HuH-7 (cell line): ENCODE measurements at places on chromosomes 4 and X.
A peak's percentile ranks its signal among the peaks of the same experiment; 100 is the strongest.

DNA sequence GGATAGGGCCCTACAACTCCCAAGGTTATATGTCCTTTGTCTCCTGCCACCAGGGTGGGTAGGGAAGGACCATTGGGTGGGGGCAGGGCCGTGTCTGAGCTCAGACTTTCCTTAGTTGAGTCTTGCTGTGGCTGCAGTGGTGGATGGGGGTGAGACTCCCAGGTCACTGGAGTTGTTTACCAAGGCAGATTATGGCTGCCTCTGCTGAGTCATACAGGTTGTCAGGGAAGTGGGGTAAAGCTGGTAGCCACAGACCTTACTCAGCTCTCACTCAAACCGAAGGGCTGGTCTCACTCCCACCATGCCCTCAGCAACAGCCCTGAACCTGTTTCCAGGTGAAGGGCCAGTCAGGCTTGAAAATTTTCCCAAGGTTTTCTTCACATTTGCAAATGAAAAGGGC is 58.8 kb upstream of the FAAH2 start:
- no peak for DNase-seq

DNA sequence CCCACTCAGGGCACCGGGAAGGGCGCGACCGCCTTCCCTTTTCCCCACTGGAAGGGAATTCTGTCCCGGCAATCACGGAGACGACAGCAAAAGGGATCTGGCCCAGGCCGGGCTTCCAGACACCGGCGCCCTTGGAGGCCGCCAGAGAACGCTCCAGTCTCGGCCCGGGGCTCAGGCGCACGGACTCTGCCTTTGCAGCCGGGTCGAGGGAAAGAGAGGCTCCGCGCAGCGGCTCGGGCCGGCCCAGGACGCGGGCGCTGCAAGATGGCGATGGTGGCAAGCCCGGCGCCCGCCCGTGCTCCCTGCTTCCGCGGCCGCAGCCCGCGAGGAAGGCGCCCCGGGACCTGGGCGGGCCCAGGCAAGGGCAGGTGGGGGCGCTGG is 1.1 kb downstream of the CTBP1 start:
- no peak for DNase-seq

DNA sequence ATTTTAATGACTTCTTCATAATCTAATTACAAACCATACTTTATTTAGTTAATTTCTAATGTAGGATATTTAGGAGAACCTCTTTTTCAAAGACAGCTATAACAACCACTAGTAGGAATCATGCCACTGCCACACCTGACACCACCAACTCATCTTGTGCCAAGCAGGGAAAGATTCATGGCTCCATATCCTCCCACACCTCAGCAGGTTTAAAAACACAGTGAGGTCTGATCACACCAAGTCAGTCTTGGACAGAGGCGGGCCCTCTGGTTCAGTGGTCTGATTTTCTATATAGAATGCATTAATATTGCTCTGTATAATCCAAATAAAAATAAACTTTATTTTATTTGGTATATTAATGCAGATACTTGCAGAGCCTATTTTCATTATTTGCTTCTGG is 227.7 kb upstream of the TTC29 start:
- DNase-seq: no peak

GRCh38 chrX:1518512-1518911 is 18.5 kb downstream of the P2RY8 start:
- DNase-seq: no peak

DNA sequence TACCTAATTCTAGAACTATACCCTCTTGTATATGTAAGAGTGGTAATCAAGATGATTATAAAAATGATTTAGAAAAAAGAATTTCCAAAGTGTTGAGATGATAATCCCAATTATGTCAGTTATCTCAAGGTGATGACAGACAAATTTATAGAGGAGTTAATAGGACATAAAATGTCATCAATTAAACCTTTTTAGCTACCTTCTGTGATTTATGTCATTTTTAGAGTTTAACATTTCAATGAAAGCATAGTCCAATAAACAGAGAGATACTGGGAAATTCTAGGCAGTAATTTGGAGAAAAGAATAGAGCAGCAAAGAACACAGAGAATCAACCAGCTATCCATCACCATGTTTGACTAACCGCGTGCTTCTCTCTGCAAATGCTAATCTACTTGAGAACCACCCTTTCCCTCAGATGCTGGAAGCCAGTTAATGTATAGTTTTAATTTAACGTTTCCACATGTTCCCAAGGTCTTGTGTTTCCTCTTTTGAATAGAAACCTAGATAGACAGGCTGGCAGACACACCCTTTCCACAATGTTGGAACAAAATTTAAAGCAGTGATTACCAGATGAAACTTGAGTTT is 433.1 kb upstream of the FAM241A start:
- no peak for DNase-seq

- no peak for DNase-seq
Observed at GRCh38 chr4:183674153-183674552, 15.1 kb downstream of the TRAPPC11 start.

DNA sequence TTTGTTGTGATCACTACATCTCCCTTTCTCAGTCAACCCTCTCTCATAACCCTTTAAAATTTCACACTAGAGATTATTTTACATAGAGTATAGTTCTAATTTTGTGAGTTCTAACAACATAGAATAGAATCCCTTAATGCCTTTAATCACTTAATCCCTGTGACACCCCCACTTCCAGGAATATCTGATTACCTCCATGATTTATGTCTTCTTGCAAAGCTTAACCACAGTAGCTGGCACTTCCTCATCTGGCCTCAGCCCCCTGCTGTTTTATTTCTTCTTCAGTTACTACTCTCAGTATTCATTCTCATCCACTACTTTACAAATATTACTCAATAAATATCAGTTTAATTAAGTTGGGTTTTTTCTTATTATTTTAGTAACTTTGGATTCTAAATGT is 340.9 kb downstream of the CENPC start:
- DNase-seq: no peak

GRCh38 chrX:24777660-24778059 is 83.9 kb downstream of the POLA1 start:
- DNase-seq: no peak

DNA sequence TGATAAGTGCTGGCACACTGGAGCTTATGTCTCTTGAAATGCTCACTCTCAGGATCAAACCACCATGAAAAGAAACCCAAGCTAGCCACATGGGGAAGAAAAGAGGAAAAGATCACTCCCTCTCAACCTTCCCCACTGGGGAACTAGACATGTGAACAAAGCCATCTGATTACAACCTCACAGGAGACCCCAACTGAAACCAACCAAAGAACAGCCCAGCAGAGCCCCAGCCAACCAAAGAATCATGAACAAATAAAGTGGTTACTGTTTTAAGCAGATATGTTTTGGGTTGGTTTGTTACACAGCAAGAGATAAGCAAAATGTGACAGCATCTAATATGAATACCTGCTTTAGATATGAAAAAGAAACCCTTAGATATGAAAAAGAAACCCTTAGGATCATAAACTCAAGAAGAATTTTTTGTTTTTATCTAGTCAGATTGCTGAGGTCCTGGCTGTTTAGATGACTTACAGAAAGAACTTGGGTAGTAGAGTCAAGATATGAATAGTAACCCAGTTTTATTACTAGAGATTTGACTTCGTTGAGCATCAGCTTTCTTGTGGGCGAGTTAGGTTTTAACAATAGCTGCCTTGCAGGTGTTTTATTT is 23.7 kb upstream of the TLR7 start:
- no peak for DNase-seq

GRCh38 chr4:185532795-185533324 is 2.4 kb downstream of the PDLIM3 start:
- DNase-seq: no peak

- no peak for DNase-seq
Observed at GRCh38 chr4:181821039-181822004, 421.9 kb upstream of the TENM3 start.

DNA sequence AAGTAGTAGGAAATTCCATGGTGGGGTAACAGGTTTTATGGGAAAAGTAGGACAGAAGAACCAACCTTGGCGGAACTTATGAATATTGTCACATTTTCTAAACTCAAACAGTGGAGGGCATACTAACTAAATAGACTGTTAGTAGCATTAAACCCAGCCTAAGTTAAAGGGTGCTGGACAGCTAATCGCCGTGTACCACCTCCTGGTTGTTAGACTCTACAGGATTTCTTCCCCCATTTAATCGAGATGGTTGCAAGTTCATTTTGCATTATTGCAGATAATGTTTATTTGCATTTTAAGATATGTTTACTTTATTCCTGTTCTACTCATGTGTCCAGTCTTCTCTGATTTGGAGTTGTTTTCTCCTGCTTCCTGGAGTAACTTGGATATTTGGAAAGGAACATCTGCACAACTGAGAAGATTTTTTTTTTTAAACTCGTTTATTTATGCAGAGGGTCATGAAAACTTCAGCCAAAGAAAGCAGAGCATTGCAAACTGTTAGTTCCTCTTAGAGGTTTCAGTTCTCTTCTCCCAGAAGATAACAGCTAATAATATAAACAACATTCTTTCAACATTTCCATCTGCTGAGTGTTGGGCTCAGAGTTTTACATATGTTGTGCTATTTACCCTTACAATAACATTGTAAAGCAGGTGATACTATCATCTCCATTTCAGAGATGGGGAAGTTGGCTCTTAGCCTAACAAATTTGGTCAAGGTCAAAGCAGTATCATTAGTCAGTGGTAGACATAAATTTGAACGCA is 51.5 kb upstream of the TBC1D9 start:
- DNase-seq: no peak

- peak; percentile 23 for DNase-seq
Observed at GRCh38 chrX:73850124-73851013, 287.4 kb downstream of the CHIC1 start.

DNA sequence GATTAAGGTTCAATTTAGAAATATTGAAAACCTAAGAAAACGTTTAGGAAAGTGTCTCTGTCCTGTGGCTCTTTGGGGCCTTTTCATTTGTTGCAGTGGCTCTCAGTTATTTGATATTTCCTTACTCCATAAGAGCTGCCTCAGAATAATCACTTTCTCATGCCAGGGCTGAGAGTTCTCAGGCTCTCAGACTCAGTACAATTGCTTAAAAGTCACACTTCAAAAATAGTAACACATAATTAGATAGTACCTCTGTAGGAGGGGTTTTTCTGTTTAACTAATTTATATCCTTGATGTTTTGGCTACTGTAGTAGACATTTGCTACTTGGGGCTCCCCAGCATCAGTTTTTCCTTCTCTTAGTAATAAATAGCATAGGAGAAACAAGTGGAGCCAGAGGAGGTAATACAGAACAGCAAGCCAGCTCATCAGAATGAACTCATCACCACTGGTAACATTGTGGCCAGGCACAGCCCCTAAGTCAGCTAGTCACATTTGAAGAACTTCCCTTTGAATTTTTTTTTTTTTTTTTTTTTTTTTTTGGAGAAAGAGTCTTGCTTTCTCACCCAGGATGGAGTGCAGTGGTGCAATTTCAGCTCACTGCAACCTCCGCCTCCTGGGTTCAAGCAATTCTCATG is 8.0 kb upstream of the HNRNPD start:
- DNase-seq: no peak

- no peak for DNase-seq
Observed at GRCh38 chrX:150372280-150372679, 9.2 kb downstream of the MAMLD1 start.

DNA sequence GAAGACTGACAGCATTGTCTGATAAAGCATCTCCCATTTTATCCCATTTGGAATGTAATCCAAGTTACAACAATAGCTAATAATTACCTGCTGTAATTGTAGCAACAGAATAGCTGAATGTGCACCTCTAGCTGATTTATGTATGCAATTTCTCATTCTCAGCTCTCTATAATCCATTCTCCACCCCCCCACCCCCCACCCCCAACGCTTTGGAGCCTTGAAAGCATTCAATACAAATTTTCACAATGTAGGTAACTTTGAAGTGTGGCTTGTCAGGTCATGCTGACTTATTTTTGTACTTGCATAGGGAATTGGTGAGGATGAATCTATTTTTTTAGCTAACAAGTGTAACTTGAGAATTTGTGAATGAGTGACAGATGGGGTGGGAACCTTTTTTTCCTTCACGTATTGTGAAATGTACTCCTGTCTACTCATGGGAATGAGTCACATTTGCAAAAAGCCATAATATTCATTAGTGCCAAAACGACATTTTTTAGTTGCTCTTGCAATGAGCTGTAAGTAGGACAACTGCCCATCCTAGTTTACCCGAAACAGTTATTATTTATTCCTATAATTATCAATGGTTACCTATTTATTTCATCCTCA is 159.3 kb downstream of the PALLD start:
- DNase-seq: no peak

DNA sequence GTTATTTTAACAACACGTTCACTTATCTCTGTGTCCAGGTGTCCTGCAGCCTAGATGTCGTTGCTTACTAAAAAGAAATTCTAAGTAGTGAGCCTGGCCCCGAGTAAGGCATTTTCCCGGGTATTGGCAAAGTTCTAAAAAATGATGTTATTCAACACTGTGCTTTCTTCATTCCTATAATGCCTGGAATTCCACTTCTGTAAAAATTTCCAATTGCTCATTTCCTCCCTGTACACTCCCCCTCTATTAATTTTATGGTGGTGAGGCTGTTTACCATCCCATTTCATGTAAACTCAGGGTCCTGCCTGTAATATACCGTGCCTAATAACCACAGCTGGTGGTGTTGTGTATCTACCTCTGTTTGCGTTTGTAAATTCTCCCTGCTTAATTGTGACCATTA is 14.2 kb downstream of the BST1 start:
- DNase-seq: no peak

DNA sequence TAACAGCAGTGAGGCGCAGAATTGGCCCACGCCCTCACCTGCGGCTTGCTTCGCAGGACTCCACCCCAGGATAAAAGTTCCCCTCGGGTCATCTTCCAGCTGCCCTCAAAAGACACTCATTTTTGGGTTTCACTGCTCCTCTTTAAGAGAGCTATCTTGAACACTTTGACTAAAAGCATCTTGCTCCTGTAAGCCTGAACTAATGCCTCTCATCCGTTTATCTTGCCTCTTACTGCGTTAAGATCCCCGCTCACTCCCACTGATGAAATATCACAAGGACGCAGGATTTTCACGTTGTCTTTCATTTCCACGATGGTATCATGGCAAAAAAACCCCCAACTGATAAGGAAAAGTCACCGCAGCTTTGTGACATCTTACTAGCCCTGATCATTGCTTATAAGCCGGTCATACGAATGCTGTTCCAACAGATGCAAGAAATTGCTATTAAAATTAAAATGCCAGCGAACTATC is 591 bp upstream of the ACSL4 start:
- no peak for DNase-seq

DNA sequence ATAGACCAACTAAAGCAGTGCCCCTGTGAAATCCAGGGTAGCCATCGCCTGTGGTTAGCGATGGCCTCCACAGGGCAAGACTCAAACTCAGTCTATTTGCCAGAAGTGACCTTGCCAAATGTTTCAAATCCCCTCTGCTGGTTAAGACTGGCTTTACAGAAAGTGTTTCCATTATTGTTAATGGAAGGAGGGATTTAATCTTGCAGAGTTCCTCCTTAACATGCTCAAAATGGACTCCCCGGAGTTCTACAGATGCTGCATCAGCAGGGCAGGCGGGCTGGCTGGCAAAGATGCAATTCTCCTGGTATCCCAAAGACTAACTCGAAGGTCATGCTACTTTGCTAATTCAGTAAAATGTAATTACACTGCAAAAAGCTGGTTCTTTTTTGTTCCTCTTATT is 313.0 kb upstream of the SLC7A11 start:
- DNase-seq: no peak

GRCh38 chr4:167614866-167615265 is 380.6 kb upstream of the SPOCK3 start:
- no peak for DNase-seq
